Kidney epithelial cell (primary cell): ENCODE measurements at places on chromosomes 3 and 15. TPM values are rescaled to one million over a fixed set of nuclear protein-coding genes. Genes with fewer than 3 reads are reported as not detected.
A peak's percentile ranks its signal among the peaks of the same experiment; 100 is the strongest.

The FYTTD1 gene
- total RNA-seq, result 24.5 and 30.9 TPM in 2 replicates

The LIPH gene
- total RNA-seq, result 2.5 and 4.3 TPM in 2 replicates

The ZDHHC19 gene
- not detected in 2 replicates for total RNA-seq

The TYRO3 gene
- total RNA-seq, result 5.2 and 10.7 TPM in 2 replicates

The COLQ gene
- 0.13 and 0.41 TPM in 2 replicates for total RNA-seq

The NEK4 gene
- 18.5 and 24.2 TPM in 2 replicates for total RNA-seq

The PARP9 gene
- 15.8 and 19.4 TPM in 2 replicates for total RNA-seq

The HRH1 gene
- total RNA-seq, result 3.2 and 4.0 TPM in 2 replicates

The GP9 gene
- total RNA-seq, result not detected in 2 replicates

The CLDN1 gene
- total RNA-seq, result 305 and 316 TPM in 2 replicates

The ALDH1A2 gene
- total RNA-seq, result 23.8 and 29.7 TPM in 2 replicates

The PLA2G4D gene
- total RNA-seq, result not detected in 2 replicates

The PIK3CB gene
- 14.5 and 17.9 TPM in 2 replicates for total RNA-seq

The SEMA5B gene
- total RNA-seq, result 0.21 TPM in 1 of 2 replicates, not detected in the other

The GPR176 gene
- total RNA-seq, result 52.0 and 55.9 TPM in 2 replicates

The GNAT1 gene
- not detected in 2 replicates for total RNA-seq

The PLD1 gene
- total RNA-seq, result 5.8 and 7.2 TPM in 2 replicates

The IFT57 gene
- 17.9 and 29.6 TPM in 2 replicates for total RNA-seq

- no peak for DNase-seq
These were observed 116.5 kb upstream of the ALDH1A3 start for GRCh38 chr15:100762913-100763834.

DNA sequence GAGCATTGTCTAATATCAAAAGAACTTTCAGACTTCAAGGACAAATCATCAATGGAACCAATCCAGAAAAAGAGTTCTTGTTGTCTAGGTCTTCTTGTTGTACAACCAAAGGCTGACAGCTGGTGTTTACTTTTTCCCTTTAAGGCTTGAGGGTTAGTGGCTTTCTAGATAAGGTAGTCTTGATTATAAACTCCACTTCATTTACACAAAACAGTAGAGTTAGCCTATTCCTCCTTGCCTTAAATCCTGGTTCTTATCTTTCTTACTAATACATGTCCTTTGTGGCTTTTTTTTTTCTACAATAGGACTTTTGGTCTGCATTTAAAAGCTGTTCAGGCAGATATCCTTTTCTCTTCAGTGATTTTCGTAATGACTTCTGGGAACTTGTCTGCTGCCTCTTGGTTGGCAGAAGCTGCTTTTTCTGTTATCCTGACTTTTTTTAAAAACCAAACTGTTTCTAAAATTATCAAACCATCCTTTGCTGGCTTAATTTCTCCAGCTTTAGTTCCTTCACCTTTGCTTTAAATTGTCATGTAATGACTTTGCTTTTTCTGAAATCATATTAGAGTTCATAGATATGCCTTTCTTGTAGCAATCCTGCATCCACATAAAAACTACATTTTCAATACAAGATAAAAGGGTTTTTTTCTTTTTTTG, 44.8 kb downstream of the STRIT1 start:
- DNase-seq, result no peak

GRCh38 chr3:157414861-157415260, 21.8 kb upstream of the PTX3 start:
- no peak for DNase-seq

- DNase-seq, result no peak
These were observed 76.6 kb downstream of the CPN2 start for GRCh38 chr3:194274424-194275085.

- DNase-seq, result no peak
These were observed 296.5 kb upstream of the RASGRP1 start for GRCh38 chr15:38861108-38861507.

- DNase-seq, result no peak
These were observed 17.1 kb downstream of the CCDC13 start for GRCh38 chr3:42755681-42756578.

GRCh38 chr3:22922317-22922716, 280.8 kb upstream of the UBE2E2 start:
- no peak for DNase-seq

DNA sequence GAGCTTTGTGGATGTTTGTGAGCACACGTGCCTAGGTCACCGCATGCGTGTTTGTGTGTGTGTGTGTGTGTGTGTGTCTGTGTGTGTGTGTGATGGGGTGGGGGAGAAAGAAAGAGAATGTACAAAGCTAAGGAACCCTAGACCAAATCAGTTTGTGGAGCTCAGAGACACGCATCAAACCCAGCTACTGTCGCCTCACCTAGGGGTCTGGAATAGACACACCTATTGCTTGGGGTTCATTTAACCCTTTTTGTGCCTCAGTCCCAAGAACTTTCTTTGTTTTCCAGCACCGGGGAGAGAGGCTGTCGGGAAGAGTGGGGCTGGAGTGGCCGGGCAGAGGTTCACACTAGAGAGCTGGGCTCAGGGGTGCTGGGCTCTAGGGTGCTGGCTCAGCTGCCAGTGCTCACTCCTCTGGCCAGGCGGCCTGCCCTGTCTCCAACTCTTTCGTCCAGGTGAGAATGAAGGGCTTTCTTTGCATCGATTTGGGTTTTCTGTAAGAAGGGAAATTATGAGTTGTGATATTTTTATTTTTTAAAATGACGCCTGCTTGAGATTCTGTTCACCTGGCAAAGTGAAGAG, 221.6 kb downstream of the MEIS2 start:
- no peak for DNase-seq

GRCh38 chr3:186630950-186631641, 9.1 kb upstream of the FETUB start:
- DNase-seq, result no peak

- no peak for DNase-seq
These were observed 64.5 kb downstream of the ZNF148 start for GRCh38 chr3:125310623-125311081.

- DNase-seq, result no peak
These were observed 14.7 kb upstream of the CHD2 start for GRCh38 chr15:92885224-92886041.

DNA sequence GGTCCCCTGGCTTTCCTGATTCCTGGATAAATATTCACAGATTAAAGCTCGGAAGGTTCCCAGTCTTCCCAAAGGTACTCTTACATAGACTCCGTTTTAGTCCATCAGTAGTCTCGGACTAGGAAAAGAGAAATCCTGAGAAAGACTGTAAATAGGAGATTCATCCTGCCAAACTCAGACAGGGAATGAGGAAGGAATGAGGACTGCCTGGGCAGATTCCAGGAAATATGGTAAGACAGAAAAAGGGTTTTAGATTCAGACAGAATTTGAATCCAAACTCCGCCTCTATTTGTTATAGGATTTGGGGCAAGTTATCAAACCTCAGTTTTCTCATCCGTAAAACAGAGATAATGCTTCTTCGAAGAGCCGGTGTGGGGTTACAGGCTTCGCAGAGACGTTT, 77.8 kb upstream of the VGLL4 start:
- DNase-seq, result no peak

- DNase-seq, result no peak
These were observed 37.4 kb downstream of the TFRC start for GRCh38 chr3:196044513-196044912.

DNA sequence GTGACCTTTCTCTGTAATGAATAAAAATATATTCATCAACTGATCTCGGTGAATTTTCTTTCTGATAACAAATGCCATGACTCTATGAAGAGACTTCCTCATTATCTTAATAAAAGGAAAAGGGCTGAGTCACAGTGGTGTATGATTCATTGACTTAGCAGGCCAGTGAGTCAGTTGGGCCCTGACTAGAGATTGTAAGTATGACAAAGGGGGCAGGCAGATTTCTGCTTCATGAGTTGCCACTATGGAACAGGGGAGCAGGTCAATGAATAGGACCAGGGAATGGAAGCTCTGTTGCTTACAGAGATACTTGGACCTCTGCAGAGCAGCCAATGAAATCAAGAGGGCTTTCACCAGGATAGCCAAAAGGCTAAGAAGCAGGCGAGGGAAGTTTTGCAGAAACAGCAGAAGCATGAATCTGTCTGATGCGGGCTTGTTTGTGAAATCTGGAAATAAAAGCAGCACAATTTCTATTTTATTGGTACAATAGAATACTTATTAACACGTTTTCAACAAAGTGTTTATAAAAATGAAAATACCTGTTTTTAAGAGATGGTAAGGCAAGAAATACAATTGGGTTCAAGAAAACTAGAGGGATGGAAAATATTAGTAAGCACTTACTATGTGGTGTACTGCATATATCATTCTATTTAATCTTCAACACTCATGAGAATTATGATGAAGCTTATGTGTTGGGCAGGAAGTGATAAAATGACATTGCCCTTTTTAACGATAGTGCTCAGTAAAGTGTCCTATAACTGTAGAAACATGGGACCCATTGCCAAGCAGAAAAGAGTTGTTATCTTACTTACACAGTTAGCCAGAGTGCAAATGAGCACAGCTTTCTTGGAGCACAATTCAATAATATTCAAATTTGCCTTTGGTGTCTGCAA, 169.8 kb upstream of the MYRIP start:
- peak; percentile 93 for DNase-seq

GRCh38 chr15:77010312-77010686, 15.4 kb downstream of the PSTPIP1 start:
- no peak for DNase-seq

- no peak for DNase-seq
These were observed 38.9 kb upstream of the RSL24D1 start for GRCh38 chr15:55235546-55236036.

DNA sequence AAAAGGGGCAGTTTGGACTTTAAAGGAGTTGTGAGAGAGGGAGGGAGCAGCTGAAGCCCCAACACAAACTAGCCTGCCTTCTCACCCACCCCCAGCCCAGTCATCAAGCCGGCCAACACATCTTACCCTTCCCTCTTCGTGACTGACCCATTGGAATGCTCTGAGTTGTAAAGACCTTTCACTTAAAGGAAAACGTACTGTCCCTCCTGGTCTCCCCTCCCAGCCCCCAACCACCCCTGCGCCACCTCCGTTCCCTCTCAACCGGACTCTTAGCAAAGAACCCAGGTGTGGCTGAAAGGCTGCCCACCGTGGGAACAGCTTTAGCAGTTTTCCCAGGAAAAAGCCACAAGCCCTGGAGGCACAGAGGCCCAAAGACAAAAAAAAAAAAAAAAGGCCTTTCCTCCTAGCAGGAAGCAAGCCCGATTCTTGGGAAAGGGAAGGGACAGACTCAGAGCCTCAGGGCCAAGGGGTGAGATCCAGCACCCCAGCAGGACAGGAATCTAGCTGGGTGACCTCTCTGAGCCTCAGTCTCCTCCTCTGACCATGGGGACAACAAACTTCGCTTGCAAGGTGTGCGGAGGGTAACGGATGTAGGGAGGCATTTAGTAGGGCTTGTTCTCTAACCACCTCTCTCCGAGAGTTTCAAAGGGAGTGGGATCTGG, 2.4 kb downstream of the CYP11A1 start:
- DNase-seq, result no peak

- DNase-seq, result no peak
These were observed 128.2 kb downstream of the SCAPER start for GRCh38 chr15:76776969-76777368.

GRCh38 chr3:14137445-14137844, 12.6 kb downstream of the TMEM43 start:
- DNase-seq, result no peak

DNA sequence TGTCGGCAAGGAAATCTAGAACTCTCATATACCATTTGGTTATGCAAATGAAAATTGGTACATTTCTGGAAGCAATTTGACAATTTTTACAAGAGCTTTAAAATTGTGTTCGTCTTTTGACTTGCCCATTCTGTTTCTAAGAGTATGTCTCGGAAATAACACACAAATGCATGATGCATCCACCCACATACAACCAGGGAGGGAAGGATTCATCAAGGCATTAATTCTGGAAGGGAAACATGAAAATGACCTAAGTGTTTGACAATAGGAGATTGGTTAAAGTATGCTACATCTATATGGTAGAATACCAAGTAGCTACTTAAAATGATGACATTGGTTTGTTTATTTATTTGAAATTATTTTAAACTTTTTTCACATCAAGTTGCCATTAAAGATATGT, 58.6 kb downstream of the PIAS1 start:
- DNase-seq, result no peak

GRCh38 chr3:55636300-55637195, 149.4 kb upstream of the WNT5A start:
- no peak for DNase-seq

DNA sequence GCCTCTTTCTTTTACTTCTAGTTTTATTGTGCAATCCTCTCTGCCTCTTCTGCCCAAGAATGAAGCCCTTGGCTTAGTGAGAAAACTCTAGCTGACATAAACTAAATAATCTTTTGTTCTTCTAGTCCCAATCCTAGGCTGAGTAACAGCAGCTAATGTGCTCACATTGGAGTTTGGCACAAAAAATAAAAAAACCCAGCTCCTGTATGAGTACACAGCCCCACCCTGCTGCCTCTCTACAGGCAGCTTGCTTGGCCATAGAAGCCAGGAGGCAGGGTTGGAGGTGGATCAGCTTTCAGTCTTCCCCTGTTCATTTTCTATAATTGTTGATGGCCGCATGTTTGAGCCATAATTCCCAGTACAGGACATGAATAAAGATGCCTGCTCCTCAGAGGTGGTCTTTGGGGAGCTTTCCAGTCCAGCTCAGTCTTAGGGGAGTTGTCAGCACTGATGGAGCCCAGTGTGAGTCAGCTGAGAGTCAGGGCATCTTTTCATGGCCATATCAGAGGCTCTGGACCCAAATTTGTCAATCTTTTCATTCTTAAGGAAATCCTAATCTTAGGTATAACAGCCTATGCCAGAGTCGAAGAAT, 46.7 kb downstream of the RTP1 start:
- DNase-seq, result no peak

DNA sequence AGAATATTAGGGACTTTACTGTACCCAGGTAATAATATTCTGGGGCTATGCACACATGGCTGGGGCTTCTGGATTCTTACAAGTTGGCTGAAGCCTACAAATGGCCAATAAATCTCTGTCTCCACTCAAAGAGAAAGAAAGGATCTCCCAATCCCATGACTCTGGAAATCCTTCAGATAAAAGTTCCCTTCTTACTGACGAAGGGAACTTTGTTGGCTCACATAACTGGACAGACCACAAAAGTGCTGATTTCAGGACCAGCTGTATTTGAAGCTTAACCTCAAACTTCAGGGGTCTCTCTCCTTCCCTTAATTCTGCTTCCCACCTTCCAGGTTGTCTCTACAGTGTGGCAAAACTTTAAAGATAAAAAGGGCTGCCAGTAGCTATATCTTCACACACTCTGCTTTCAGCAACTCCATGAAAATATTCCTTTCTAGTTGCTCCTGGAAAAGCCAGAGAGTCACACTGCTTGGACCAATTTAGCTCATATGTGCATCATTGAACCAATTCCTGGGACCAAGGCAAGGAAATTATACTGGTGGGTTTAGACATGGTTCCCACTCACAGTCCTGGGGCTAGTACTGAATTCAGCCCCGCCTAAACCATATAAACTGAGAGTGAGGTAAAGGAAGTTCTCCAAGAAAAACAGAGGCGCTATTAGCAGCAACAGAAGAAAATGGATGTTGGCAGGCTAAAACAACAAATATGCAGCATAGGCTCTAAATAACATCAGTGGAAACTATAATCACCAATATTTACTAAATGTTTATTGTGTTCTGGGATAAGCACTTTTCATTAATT, 290.0 kb upstream of the GADL1 start:
- DNase-seq, result no peak

DNA sequence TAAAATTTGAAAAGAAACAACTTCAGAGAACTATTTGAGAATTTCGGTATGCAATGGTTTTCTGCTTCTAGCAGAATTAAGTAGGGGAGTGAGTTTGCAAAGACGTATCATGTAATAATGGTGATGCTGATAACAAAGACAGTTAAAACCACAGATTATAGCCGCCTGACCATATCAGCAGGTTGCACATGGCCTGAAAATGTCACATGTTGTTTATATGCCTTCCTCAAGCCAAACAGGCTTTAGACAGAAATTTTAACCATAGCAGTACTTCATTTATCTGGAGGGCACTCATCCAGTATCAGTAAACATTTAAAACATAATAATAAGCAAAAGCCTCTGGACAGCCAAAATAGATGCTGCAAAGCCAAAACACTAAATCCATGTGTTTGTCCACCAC, 131.7 kb downstream of the RYR3 start:
- DNase-seq, result no peak
